GM18507 (cell line): ENCODE measurements at places on chromosomes 6 and 20.

DNA sequence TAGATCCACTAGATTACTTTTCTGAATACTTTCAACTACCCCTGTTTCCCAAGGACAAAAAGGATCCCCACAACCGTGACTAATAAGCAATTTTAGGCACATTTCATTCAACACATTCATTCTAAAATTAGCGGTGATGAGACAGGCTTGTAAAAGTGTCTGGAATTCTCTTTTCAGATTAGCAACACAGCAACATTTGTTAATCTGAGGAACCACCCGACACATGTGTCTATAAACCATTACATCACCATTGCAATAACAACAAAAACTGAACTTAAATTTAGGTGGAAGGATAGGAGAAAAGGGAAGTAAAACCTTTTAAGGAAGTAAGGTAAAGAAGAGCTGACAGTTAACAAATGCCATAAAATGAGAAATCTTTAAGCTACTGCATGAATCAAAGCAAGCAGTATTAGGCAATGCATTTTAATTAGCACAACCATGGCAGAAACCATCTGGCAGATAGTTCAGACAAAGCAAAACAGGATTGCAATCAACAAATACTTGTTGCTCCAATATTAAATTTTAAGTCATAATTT is 49.1 kb downstream of the MAP3K7 start:
- no peak for DNase-seq

DNA sequence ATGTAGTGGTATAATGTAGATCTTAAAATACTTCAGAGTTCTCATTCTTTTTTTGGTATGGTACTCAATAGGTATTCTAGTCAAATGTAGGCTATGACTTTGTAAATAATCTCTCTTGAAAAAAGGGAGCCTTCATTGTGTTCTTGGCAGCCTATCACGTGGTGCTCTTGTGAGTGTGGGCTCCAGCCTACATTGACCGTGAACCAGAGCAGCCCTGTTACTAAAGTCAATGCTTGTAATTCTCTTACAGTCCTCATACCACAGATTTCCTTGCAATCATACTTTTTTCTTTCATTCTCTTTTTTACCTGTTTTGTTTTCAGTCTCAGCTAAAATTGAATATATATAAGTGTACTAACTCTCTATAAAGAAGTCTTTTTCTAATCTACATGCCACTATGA is 31.1 kb downstream of the ARID1B start:
- DNase-seq, result no peak

DNA sequence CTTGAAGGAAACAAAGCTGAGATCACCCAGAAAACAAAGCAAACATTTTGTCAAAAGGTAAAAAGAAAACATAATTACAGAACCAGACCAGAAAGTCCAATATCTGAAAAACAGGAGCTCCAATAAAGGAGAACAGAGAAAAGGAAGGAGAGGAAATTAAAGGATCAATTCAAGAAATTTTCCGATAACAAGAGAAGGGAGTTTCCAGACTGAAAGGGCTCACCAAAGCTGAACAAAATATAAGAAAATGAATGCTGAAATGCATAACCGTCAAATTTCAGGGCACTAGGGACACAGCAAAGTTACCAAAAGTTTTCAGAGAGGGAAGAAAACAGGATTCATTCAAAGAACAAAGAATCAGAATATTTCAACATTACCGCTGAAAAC is 23.9 kb downstream of the ILRUN start:
- DNase-seq, result no peak

- no peak for DNase-seq
These were observed 432 bp upstream of the KHDRBS2 start for GRCh38 chr6:62286470-62286843.

DNA sequence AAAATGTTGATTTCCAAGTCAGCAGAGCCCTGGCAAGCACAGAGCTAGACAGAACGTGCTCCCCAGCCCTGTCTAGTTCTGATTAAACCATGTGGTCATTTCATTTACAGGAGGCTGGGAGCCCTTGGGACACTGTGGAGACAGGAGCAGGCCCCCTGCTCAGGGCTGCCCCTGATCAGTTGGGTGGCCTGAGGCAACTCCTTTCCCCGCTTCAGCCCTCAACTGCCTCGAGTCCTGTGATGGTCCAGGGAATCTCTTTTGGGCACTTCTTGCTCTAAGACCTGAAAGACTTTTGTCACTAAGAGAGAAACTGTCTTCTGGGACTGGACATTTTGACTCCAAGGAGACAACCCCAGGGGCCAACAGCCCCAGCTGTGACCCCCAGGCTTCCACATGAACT is 13.5 kb downstream of the DYNLRB1 start:
- no peak for DNase-seq

DNA sequence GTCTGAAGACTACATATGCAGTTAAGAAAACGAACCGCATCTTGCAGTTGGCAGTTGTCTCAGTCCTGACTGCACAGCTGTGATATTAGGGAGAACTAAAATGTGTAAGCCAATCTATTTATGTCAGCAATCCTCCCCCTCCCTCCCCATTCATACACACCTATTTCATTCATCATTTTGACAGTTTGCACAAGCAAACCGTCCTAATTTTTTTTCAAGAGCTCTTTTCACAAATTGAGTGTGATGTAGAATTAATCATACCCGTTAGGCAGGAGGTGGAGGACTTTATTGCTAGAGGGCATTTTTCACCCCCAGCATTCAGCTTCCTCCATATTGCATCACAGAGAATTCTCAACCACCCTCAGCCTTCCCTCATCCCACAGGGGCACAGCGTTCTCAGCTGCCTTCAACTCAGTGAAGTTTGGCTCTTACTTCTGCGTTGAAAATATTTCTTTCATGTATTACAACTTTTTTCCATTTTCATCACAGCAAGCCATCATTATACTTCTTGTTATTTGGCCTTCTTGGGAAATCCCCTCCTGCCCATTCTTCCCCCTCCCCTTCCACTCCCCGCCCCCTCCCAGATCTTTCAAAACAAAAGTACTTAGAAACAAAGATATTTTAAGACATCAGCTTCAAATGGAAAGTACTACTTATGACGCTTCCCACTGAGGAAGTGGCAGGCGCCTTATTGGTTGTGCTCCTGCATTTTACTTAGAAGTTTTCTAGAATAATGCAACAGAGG is 37.5 kb downstream of the NOX3 start:
- DNase-seq, result peak; percentile 4

DNA sequence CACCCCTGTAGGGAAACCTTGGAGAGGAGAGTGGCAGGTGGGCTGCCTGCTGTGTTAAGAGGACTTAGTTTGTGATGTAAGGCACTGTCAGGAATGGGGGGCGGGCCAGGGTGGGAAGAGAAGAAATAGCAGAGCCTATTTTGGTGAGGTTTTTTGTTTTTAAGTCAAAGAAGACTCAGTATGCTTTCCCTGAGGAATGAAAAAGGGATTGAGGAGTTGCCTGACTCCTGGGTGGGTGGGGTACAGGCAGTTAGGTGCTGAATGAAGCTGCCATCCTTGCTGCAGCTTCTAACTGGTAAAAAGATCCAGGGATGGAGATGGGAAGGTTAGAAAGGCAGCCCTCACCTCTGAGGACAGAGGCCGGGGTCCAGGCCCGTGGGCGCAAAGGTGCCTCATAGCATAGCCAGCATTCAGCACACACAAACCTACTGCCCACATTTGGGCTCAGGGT is 37.9 kb downstream of the PLCG1 start:
- no peak for DNase-seq

DNA sequence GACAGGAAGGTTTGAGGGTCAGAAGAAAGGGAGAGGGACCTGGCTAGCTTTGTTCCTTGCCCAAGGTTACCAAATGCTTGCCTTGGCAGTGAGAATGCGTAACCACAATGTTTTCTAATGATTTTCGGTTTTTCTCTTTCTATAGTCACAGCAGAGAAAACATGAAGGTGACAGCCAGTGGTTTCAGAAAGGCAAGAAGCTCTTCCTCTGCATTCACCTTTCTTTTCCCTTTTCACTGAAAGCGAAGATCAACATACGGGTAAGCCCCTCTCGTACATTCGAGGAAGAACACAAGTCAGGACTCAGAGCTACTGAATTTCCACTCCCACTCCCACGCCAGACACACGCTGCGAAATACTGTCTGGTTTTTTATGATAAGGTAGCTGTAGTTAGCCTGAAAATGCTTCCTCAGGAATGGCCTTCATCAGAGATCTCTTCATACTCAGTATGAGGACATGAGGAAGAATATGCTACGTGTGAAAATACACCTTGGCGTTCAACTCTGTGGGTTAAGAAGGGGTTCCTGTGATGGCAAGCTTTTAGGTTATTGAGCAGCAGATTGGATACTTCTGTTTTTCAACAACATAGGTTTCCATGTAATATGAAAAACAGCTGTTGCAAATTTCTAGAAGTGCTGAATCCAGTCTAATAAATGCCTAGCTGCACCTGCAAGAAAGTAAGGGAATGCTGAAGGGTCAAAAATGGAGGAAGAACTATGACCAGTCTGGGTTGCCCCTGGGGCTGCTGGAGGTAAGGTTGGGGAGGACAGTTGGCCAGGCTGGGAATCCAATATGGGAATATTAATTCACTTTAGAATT is 7.4 kb upstream of the CD83 start:
- peak; percentile 26 for DNase-seq

DNA sequence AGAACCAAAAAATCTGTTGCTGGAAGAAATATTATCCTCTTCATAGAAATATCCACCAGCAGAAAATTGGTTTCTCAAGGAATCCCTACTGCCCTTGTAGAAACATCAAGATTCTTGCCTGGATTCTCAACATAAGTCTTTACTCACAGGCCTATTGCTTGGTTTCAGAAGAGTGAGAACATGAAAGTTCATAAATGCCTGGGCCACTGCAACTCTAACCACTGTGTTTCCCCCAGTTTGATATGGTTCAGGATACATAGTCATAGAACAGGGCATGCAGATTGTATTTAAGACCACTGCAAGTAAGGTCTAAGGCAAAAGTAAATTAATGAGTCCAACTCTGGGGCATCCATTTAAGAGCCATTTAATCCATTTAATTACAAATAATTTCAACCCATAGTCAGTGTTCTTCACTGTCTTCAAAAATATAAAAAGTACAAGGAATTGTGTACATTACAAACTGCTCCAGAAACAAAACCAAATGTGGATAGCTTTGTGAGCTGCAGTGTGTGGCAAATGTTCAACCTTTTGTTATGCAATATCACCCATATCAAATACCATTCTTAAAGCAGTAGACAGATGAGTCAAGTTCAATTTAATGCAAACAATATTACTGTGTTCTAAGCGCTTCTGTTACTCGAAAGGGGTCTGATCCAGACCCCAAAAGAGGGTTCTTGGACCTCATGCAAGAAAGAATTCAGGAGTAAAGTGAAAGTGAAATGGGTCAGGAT is 83.3 kb downstream of the OPRM1 start:
- no peak for DNase-seq

DNA sequence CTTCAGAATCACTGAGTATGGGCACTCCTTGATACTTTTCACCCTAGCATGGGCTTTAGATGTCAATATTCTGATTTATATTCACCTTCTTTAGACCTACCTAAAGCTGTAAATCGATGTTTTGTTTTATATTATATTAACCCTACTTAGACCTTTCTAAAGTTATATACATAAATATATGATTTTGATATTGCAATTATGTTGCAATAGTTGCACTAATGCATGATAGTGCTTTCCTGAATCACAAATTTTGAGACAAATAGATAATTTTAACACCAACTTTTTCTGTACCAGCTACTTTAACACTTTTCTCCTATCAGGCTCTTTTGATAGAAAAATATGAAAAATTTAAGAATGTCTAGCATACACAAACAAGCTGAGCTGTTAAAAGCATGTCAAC is 34.0 kb upstream of the JAG1 start:
- DNase-seq, result no peak

GRCh38 chr20:36408219-36408618 is 102.1 kb downstream of the DLGAP4 start:
- no peak for DNase-seq

DNA sequence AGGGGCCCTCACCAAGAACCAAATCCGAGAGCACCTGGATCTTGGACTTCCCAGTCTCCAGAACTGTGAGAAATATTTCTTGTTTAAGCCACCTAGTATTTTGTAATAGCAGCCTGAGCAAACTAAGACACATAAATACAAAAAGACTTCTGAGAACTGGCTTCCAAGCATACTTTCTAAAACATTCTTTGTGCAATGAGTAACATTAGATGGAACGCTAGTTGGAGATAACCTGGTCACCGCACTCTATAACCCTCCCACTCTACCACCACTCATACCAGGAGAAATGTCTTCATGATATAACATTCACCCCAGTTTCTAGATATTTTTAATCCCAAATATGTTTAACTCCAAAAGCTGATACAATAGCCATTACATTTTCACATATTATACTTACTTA is 169.5 kb upstream of the THEMIS start:
- no peak for DNase-seq

GRCh38 chr20:20864351-20865096 is 152.1 kb upstream of the RALGAPA2 start:
- no peak for DNase-seq

DNA sequence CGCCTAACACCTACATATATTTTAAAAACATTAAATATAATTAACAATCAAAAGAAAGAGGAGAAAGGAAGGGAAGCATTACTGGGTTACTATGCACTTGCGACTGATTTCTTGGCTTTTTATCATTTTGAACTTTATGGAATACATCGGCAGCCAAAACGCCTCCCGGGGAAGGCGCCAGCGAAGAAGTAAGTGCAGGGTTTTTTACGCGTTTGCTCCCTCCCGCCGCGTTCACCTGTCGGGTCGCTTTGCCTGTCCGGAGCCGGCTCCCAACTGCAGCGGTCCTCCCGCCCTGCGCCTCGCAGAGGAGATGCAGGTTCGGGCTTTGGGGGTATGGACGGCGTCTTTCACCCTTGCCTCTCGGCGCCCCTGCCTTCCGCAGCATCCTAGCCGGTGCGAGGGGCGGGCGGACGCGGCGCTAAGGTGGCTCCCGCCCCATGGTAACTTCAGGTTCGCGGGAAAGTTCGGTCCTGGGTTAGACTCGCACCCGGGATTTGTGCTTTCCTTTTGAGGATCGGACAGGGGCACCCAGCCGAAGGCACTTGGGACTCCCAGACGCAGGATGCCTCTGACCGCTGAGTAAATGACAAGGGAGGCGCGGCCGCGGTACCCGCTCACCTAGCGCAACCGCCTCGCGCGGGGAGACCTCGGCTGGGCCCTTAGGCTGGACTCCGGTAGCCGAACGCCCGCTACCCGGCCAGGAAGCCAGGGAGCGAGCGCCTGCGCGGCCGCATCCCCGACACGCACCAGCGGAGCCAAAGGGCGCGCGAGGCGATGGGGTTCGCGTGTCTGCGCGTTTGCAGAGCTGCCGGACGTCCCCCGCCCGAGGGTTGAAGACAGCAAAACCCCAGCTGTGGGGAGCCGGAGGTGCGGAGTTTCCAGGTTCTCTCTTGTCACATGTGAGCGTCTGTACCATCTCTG is 891 bp downstream of the RSPO3 start:
- DNase-seq, result no peak

- no peak for DNase-seq
These were observed 88.4 kb downstream of the ID4 start for GRCh38 chr6:19925533-19925932.

GRCh38 chr6:137820425-137820824 is 46.6 kb upstream of the TNFAIP3 start:
- no peak for DNase-seq
